Stimulated activated naive CD8-positive, alpha-beta T cell treated with anti-CD3 and anti-CD28 coated beads, Interleukin-15, amount 100 ng/mL, for 72 hours (primary cell): ENCODE measurements at places on chromosomes 5 and 9.

GRCh38 chr5:132489051-132489770 is 1.4 kb downstream of the IRF1 start:
- DNase-seq: no peak

- peak; percentile 57 for DNase-seq
These were observed 165.9 kb upstream of the OTULINL start for GRCh38 chr5:14415698-14416074.

GRCh38 chr9:118959366-118959765 is 409.9 kb downstream of the BRINP1 start:
- DNase-seq: no peak

DNA sequence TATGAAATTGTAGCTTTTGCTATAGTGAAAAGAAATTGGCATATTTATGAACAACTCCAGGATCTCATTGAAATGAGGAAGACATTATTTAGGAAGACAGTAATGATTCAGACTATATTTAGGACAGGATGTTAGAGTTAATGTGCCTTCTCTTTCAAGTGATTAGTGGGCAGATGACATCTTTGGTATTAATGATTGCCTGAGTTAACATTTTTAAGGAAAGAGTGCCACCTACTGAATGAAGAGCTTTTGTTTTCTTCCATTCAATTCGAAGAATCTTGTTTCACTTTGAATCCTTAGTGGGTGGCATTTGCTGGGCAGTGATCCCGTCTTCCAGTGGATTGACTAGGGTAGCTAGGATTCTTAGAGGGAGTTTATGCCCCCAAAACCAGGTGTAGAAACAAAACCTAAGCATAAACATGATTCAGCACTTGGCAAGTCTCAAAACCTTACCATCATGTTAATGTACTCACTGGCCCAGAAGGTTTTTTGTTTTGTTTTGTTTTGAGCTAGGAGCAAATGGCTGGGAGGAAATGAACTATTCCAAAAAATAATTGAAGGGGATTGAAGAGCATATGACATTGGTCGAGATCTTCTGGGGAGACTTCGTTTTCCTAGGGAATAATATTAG is 23.2 kb downstream of the MAP3K1 start:
- no peak for DNase-seq

- no peak for DNase-seq
These were observed 1123.7 kb upstream of the C9orf72 start for GRCh38 chr9:28696960-28697359.

DNA sequence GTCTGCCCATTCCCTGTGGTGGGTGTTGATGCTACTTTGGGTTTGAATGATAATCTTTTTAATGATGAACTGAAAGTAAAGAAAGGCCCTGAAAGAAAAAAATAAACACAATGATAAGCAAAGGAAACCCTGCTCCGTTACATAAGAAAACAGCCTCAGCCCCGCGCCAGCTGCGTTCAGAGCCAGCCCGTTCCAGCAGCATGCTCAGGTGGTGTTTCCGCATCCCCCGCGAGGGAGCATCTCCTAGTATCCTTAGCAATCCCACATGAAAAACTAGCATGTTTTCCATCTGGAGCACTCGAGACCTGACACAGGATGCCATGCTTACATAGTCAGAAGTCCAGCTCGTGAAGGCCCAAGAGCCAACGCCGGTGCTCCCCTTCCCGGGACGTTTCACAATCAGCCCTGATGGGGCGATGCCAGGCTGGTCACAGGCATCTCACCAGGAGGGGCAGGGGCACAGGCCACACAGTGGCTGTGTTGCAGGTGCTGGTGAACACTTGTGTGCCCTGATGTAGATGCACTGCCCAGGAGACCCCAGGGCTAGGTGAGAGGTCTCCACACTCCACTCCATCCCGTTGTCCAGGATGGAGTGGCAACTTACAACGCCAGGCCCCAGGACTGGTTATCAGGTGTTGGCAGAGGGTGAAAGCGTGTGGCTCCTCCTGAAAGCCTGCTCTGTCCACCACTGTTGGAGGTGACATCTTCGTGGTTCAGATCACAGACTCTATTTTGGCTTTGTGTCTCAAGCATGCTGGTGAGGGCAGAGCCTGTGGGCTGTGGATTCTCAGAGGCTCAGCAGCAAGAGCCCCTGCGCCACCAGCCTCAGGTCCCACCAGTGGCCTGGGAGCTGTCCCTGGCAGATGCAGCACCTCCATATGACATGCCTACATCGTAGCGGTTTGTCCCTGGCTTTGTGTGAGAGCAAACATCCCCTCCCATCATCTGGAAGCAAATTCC is 246.8 kb upstream of the IRX1 start:
- no peak for DNase-seq

- DNase-seq: no peak
These were observed 302.3 kb downstream of the ARL15 start for GRCh38 chr5:54007827-54008777.

DNA sequence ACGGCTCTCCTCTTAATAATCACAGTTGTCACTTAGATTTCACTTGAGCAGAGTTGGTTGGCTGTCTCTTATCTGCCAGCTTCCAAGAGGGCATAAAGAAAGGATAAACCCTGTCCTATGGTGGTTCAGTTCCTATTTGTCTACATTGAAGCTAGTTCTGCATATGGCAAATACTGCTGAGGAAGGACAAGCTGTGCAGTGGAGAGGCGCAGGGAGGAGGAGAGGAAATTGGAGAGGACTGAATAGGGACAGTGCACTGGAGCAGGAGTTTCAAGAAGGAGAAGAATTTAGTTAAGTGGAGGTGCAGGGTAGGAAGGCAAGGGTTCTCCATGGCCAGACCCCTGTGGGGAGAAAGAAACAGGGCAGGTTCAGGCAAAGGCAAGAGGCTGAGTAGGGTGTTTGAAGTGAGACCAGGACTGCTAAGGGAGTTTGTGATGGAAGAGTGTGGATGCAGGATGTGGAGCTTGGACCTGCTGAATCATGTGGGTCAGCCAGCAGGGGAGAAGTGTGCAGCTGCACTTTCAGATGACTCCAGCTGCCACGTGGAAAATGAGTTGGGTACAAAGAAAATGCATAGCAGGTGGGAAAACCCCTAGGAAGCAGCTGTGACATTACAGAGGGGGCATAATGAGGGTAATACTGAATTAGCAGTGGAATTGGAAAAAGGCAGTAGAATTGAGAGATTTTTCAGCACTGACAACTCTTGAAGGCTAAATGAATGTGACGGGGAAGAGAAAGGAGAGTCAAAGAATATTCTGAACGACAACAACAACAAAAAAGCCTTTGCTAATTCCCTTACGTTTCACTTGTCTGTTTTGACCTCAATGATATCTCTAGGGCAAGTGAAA is 66.8 kb downstream of the MAMDC2 start:
- DNase-seq: no peak

GRCh38 chr5:3179220-3179619 is 416.4 kb upstream of the IRX1 start:
- DNase-seq: no peak

DNA sequence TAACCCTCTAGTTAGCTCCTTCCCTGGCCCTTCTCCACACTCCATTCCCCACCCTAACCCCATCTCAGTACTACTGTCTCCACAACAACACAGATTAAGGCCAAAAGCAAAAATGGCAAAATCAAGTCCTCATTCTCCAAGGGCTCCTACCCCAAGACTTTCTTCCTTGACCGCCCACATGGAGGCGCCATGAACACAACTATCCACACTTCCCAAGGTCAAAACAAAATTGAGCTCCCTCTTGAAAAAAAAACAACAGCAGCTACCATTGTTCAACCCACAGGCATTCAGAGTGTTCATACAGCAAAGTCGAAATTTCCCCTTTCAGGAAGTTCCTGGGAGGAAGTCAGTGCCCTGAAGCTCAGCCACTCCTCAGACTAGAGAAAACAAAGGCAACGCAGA is 54.4 kb downstream of the GNAQ start:
- peak; percentile 54 for DNase-seq

DNA sequence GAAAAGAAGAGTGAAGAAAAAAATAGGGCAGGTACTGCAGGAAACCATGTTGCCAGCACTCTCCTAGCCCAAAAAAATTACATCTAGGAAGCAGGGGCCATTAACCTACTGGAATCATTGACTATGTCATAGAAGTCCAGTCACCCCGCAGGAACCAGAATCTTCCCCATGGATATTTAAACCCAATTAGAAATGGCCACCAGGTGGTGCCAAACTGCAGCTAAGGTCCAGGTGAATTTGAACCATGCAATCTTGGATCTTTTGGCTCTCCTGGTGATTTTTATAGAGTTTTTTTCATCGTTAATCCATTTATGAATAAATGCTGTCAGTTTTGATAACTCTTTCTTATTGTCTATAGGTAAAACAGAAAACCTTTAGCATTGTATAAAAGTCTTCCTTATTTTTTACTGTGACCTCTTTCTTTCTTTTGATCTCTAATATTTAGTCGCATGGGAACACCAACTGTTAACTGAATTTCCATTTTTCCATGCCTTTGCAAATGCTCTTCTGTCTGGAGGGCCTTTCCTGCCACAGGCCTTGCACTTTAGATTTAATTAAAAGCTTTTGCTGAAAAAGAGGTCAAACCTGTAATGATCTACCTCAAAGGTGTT is 147.5 kb upstream of the FGF10 start:
- DNase-seq: no peak

- DNase-seq: no peak
These were observed 60.3 kb upstream of the MAP3K1 start for GRCh38 chr5:56755036-56755555.

DNA sequence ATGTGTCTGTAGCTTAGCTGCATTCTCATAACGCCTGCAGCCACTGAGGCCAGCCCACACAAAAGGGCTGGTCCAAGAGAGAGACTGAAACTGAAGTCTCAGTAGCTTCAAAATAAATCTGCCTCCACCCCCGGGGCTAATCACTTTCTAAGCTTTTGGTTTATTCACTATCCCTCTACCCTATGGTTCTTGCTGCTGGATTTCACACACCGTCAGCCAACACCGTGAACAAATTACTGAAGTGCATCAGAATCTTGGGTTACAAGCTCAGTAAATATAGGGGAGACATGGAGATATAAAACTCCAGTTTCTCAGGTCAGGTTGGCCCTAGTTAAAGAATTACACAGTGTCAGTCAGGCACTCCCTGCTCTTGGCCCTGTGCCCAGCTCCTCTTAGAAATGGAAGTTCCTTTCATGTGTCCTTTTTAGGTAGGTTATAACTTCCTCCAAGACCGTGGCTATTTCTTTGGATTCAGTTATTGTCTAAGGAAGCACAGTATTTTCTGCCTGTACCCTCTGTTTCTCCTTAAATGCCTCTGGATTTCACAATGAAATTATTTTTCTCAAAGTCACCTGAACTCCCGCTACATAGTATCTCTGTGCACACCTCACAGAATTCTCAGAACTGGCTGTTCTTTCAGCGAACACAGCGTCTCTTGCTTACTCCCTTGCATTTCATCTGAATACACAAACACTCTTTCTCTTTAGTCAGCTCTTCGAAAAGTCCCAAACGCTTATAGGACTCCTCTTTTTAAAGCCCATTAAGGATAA is 112.5 kb downstream of the FAM174A start:
- no peak for DNase-seq

GRCh38 chr5:170353011-170353761 is 36.0 kb downstream of the KCNMB1 start:
- DNase-seq: no peak

- DNase-seq: no peak
These were observed 34.4 kb downstream of the FEM1C start for GRCh38 chr5:115510145-115510645.

- no peak for DNase-seq
These were observed 37.4 kb downstream of the RASGEF1C start for GRCh38 chr5:180171568-180172094.

GRCh38 chr5:169147534-169147933 is 153.4 kb downstream of the SLIT3 start:
- DNase-seq: no peak

- no peak for DNase-seq
These were observed 35.6 kb downstream of the PTCD2 start for GRCh38 chr5:72355706-72356299.

DNA sequence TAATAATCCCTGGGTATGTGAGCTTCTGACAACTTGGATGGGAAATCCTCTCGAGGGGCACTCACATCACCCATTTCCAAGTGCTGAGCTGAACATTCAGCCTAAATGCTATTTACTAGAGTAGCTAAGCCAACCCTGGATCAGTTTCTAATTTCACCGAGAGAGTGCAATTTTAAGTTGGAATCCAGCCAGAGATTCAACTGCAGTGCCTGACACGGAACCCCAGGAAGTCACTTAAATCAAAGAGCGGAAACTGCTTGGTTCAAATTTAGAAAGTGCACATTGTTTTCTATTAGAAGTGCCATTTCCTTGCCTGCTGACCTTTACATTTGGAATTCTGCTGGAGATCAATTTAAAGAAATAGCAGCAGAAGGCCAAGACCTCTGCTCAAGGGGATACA is 8.8 kb downstream of the SPRY4 start:
- no peak for DNase-seq

GRCh38 chr9:5846501-5846921 is 13.6 kb upstream of the ERMP1 start:
- no peak for DNase-seq

- DNase-seq: peak; percentile 66
These were observed 753 bp downstream of the ARHGAP26 start for GRCh38 chr5:142770650-142771609.

DNA sequence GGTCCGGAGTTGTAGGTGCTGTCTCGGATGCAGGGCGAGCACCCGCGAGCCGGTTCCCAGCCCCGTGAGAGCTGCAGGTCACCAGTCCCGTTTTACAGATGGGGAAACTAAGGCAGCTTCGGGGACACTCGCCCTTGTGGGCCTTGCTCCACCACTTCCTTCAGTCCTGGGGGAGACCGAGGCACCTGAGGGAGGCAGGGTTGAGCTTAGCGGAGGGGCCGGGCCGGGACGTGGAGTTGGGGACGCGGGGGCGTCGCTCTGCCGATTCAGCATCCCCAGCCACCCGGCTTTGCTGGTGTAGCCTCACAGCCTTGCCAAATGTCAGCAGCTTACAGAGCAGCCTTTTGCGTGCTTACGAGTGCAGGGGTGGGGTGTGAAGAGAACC is 530 bp downstream of the BBLN start:
- DNase-seq: peak; percentile 62

DNA sequence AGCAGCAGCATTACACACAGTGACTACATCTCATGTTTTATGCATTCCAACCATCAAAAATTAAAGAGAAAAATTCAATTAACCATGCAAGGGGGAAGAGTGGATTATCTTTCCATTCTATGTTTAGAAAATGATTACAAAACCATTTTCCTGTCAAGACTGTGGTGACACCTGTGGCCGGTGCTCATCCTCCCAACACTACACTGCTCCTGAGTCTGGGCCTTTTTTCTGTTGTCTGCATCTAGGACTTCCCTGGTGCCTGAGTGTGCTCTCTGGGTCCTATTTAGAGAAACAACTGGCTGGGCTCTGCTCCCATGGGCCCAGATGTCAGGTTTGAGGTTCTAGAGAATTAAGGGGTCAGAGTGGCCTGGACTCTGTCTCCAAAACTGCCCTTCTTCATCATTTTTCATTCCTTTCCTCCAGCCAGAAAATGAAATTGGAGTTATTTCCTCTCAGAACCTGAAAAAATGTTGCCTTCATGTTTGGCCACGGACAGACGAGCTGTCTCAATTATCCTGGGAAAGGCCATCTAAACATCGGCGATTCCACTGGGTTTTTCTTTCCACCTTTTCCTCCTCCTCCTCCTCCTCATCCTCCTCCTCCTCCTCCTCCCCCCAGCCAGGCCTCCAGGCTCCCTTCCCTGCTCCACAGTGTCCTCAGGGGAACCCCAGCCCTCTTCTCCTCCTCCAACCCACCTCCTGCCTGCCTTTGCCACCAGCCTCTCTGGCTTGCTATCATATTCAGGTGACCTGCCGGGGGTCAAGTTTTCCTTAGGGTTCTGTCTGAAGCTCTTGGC is 11.4 kb upstream of the ARSI start:
- no peak for DNase-seq

GRCh38 chr5:178078197-178079010 is 34.9 kb upstream of the N4BP3 start:
- DNase-seq: no peak

- DNase-seq: no peak
These were observed 191.9 kb downstream of the ZSWIM6 start for GRCh38 chr5:61523997-61524396.
